Mesothelial cell of epicardium (in vitro differentiated cells): ENCODE measurements at places on chromosomes 4 and X. TPM values are rescaled to one million over a fixed set of nuclear protein-coding genes. Genes with fewer than 3 reads are reported as not detected.

BCAP31 gene
- total RNA-seq = 116 to 121 TPM (median 118 TPM) in 3 replicates

ATOH1 gene
- not detected in 3 replicates for total RNA-seq

CNKSR2 gene
- 9.1 to 11.2 TPM (median 10.8 TPM) in 3 replicates for total RNA-seq

GATA1 gene
- total RNA-seq = not detected in 3 replicates

DNA sequence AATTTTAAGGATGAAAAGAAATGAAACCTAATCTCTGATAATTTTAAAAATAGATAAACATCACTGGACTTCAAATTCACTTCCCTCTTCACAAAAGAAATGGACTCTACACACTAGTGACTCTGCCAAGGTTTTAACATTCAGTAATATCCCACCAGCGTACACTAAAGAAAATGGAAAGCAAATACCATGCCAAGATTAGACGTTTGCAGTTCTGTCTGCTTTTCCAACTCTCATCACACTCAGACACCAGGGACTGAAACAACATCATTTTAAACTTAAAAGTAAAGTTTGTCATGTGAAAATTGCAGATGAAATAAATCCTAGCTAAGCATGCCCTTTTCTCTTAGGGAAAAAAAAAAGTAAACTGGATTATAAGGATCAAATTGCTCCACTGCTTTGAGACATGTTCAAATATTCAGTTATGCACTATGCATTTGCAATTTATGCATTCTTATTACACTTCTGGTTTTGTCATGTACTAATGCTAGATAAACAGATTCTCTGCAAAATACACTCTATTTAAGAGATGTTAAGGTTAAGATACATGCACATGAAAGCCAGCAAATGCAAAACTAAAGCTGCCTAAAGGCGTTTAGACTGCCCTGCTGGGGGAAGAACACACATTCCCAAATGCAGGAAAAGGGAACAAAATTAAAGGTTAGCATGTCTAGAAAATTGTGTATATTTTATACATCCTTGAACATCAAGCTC is 534.4 kb upstream of the EPHA5 start:
- no peak for DNase-seq

- no peak for DNase-seq
Observed at GRCh38 chrX:7926501-7926900, 712 bp downstream of the PNPLA4 start.

DNA sequence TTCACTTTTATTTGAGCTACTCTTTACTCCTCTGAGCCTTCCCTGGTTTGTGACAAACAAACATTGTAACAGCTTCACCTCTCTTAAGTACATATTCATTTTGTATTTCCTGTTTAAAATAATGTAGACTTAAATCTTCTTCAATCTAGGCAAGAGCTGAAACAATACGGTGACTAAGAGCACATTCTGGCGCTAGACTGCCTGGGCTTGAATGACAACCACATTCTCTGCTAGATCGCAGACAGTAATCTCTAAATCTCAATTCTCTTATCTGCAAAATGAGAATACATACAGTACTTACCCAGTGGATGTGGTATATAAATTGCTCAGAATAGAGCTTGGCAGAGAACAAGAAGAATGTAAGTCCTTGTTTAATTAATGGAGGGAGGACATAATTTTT is 144.8 kb downstream of the ARAP2 start:
- DNase-seq = no peak

GRCh38 chr4:35461931-35462659 is 782.2 kb downstream of the ARAP2 start:
- DNase-seq = no peak

GRCh38 chr4:74230902-74231499 is 73.1 kb downstream of the MTHFD2L start:
- no peak for DNase-seq

GRCh38 chr4:8643986-8644385 is 51.4 kb downstream of the CPZ start:
- peak; percentile 33 for DNase-seq

DNA sequence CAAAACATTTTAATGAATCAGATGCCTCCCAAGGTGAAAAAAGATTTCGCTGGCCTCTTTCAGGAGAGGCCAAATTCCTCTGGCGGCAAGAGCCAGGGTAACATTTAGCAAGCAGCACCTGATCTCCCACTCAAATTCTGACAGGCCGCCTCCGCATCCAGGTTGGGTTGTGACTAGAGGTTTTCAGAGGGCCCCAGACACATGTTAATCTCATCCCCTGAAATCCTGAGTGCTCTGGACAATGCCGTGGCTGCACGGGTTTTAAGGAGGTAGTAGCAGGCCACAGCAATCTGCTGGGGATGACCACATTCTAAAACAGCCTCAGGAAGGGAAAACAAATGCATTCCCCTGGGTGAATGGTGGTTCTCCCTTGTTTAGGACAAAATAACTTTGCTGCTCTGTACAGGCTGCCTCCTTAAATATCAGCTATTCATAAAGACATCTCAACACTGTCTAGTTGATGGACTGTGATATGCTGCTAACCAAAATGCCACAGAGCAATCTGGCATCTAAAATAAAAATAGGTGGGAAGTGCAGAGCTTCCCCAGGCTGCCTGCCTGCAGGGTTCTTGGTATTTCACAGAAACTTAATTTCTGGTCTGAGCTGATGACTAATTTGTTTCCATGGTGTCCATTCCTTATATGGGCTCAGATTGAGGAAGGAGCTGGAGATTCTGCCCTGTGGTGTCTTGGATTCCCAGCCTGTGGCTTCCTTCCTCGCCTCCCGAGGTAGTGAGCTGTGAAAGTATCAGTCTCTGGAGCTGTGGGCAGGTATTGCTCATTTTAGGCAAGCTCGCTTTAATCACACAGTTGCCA is 202.0 kb downstream of the DCLK2 start:
- no peak for DNase-seq

- no peak for DNase-seq
Observed at GRCh38 chr4:2281575-2282343, 19.9 kb upstream of the MXD4 start.
